ENCODE measurements at places on chromosomes 12 and 14.

GRCh38 chr14:85728476-85729065 is 198.6 kb downstream of the FLRT2 start:
- DNase-seq = no peak

DNA sequence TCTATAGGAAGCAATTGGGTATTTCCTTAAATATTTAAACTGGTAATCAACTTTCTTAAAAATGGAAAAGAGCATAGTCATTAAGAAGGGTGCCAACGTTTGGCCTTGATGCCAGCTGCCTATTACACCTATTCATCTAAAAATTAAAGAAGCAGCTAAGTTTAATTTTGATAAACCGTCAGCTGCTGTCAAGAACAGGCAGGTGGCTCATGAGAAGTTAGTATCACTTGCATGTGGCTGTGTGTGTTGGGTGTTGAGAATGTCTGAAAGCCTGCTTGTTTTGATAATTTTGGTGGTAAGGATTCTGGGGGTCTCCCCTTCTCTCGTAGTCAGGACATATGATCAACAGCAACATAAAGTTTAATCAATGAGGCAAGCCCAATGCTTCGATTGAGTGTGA is 6.5 kb downstream of the GLRX5 start:
- DNase-seq = no peak

GRCh38 chr12:59649203-59649602 is 53.4 kb downstream of the SLC16A7 start:
- no peak for DNase-seq

DNA sequence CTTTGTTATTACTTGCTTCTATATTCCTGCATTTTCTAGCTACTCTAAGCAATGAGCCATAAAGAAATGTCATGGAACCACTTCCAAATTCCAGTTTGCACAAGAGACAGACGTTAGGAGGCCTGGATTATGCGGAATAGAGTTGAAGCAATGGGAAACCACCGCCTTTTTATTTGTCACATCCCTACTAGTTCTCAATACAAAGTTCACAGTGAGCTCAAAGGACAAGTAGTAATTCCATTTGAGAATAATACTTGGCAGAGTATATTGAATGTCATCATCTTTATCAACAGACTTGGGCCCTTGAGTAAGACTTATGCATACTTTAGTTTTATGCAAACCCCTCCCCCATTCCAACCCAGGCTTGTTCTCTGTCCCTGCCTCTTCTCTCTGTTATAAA is 3.7 kb upstream of the SLC15A5 start:
- no peak for DNase-seq

DNA sequence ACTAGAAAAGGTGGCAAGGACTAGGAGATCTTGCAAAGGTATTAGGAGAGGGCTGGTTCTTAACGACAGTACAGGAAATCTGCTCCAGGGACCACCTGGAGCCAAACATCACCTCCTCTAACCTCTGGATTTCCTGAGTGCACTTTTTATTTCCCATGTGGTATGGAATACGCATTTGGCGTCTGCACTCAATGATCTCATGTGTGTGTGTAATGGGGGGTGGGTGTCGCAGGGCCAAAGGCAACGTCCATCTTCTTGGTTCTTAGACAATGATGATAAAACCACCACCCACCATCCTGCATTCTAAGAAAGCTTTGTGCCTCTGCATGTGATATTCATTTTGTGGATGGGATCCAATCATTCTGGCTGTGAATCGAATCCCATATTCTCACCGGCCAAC is 68.8 kb downstream of the CLMN start:
- DNase-seq = no peak

GRCh38 chr14:20612403-20612802 is 21.2 kb upstream of the RNASE12 start:
- DNase-seq = no peak

DNA sequence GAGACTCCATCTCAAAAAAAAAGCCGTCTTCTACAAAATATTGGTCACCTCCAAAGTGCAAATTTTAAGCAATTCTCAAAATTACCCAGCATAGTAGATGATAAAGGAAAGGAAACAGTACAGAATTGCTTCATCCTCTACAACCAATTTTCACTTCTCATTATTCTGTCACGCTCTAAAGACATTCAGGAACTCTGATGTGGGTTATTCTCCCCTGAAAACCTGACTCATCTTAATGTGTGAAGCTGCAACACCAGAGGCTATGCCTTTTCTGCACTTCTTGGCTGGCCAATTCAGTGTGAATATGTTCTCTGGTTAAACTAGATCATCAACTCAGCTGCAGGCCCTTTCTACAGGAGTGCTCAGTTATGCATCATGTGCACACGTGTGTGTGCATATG is 11.0 kb downstream of the PTGER2 start:
- no peak for DNase-seq
